Activated T-cell treated with anti-CD3 and anti-CD28 coated beads, Interleukin-2, amount 50 U/mL, for 48 hours (primary cell): ENCODE measurements at places on chromosomes 5 and 9.

DNA sequence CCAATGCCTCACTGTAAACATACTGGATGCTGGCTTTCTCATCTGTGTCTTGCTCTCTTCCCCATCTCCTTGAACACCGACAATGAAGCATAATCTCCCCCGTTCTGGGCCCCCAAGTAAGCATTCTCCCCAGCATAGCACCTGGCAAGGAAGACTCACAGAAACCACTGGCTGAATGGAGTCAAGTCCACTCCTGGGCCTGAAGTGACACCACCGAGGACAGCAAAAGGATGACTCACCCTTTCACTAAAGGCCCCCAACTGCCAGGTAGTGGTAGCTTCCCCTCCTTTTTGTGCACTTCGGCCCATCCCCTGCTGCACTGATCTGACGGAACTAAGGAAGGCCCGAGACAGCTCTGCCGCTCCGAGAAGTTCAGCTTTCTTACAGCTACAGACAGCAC is 9.4 kb downstream of the VDAC1 start:
- DNase-seq: no peak

GRCh38 chr5:1299961-1300360 is 5.1 kb upstream of the TERT start:
- DNase-seq: no peak

GRCh38 chr9:72911816-72912215 is 41.0 kb downstream of the ALDH1A1 start:
- DNase-seq: no peak

- DNase-seq: no peak
Observed at GRCh38 chr5:136890431-136891148, 525.2 kb upstream of the TRPC7 start.

DNA sequence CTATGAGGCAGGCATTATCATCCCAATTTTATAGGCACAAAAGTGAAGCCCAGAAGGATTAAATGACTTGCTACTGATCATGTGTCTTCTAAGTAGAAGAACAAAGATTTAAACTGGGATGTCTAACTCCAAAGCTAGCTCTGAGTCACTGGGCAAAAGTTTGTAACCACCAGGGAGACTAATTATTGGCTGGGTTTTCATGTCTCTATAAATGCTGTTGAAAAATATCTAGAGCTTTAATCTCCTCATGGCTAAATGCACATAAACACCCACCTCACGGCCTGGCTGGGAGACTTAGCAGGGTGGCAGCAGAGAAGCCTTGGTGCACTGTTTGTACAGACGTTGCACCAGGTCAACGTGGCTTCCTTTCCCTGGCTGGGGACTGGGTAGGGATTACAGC is 144.6 kb downstream of the MELK start:
- no peak for DNase-seq

- DNase-seq: no peak
Observed at GRCh38 chr9:79962836-79963235, 391.1 kb downstream of the TLE4 start.

GRCh38 chr9:83698976-83699585 is 8.7 kb downstream of the UBQLN1 start:
- no peak for DNase-seq

- no peak for DNase-seq
Observed at GRCh38 chr5:50849554-50849953, 183.1 kb downstream of the PARP8 start.

DNA sequence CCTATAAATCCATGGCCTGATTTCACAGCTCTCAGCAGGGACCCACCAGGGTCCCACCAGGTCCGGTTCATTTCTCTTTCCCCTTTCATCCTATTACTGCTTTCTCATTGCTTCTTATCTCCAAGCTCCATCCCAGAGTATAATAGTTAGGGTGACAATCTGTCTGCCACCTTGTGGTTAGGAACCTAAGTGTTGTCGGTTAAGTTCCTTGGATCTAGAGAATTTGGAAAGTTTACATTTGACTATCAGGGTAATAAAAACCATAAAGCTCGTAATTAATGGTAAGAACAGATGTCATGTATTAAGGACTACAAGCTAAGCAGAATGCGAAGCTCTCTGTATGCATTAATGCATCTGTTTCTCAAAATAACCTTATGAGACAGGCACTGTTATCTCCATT is 259.1 kb downstream of the SH3GL2 start:
- DNase-seq: no peak

DNA sequence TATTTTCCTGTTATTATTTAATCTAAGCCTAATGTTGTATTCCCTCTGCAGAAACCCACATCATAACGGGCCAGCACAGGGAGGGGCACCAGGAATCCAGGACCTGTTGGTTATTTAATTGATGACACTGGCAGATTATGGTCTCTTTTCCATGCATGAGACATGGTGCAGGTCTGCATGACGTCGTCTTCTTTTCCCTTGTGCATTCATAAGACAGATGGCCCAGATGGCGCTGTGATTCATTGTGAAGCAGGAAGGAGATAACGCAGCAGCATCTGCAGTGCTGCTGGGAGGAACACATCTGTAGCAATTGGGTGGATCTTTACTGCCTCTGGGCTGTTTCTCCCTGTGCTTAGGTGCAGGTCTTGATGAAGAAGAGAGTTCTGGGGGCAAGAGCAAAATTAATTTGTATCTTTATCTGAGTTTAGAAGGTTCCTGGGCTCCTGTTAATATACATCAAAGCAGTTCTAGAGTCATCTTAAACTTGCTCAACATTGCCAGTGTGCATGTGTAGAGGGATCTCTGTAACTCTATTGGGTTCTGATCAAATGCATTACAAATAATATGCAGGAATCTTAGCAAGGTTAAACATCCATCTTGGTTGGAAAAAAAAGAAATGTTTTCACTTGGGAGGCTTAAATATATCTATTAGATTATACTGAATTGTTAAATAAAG is 176.1 kb downstream of the PCSK1 start:
- DNase-seq: no peak

DNA sequence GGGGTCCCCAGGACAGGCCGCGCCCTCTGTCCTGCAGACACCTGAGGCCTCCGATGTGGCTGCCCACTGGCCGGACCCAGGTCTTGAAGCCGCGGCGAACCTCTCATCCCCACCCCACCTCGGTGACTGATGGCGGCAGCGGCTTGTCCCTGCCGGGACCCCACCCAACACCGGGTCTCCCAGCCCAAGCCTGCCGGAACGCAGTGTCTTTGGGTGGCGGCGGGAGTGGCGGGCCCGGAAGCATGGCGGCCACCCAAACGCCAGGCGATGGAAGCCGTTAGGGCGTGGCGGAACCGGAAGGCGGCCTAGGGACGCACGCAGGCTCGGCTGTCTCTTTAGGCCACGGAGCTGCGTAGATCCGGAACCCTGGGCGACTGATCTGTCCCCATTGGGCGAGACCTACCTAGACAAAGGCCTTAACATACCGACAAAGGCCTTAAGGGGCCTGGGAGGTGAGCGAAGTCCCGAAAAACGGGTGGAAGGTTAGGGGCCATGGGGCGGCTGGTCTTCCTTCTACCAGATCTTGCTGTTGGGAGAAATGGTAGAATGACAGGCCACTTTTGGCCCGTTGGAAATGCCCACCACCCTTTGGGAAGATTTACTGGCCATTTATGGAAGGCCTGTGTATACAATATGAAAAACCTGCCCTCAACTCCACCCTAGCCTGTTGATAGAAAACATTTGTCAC is 94.6 kb upstream of the SMC2 start:
- no peak for DNase-seq

DNA sequence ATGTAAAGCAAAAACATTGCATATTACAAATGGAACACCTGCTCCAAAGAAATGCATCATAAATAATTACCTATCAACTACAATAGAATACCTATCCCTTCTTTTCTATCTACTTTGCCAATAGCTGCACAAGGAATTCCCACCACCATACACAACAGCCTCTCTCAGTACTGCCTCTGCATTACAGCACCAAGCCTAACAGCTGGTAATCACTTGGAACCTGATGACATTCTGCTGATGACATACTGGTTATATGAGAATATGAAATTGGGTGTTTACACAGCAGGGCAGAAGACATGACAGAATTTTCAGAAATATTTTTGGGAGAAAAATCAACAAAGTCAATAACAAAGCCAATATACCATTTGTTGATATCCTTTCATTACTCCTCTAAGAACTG is 43.2 kb downstream of the PSMB7 start:
- no peak for DNase-seq

DNA sequence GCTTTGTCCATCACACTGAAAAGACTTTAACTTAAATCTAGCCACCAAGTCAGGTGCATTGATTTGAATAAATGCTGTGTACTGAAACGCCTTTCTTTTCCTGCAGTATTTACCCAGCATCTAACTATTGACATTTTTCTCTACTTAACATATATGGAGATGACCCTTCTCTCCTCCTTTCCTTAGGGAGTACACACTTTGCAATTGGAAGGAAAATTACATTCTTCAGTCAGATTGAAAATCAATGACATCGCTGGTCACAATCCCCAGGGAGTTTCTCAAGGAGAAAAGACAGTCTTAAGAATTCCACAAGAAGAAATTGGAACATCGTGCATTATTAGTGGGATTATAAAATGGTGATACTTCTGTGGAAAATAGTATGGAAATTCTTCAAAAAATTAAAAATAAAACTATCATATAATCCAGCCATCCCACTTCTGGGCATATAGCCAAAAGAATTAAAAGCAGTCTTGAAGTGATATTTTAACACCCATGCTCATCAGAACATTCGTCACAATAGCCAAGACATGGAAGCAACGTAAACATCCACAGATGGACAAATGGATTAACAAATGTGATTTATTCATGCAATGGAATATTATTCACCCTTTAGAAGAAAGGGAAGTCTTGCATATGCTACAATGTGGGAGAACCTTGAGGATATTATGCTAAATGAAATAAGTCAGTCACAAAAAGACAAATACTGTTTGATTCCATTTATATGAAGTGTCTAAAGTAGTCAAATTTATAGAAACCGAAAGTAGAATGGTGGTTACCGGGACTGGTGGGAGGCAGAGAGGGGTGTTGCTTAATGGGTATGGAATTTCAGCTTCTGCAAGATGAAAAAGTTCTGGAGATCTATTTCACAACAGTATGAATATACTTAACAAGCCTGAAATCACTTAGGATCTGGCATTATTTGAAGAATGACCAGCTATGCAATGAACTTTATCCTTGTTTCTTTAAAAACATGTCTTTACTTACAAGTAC is 14.3 kb upstream of the FREM1 start:
- DNase-seq: no peak

GRCh38 chr5:126027652-126028051 is 395.6 kb upstream of the GRAMD2B start:
- DNase-seq: no peak

GRCh38 chr5:39473156-39473775 is 48.5 kb upstream of the DAB2 start:
- DNase-seq: no peak

DNA sequence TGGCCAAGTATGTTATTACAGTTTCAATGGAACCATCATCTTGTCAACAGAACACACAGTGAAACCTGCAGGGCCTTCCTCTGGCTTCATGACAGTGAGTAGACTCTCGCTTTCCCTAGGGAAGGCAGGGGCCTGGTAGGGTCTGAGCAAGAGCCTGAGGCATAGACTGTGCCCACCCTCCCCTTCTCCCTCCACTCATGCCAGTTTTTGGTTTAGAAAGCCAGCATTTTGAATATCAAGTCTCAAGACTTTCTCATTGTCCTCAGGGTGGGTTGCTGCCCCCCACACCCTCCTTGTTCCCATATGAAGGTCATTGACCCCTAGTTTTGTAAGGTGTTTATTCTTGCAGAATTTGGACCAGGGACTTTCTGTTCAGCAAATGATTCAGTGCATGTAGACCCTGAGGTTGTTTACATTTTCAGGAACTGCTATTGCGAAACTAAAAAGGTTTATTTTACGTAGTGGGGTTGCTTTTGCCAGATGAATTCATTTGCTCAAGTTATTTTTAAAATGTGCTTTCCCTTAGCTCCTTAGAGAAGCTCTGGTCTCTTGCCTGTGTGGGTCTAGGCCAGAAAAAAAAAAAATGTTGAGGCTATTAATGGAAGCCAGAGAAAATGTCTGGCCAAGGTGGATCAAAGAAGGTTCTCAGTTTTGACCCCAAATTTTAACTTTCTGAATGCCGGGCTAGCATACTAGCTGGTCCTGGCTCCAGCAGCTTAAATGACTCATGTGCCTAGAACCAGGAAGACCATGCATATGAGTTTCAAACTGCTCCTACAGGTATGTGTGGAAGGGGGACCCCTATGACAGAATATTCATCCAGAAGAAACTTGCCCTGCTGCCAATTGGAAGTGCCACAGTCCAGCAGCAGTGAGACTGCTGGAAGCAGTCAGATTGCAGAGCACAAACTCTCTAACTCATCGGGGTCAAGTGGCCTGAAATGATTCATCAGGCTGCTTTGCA is 10.1 kb upstream of the MOB3B start:
- DNase-seq: no peak

GRCh38 chr5:43638546-43638945 is 35.6 kb downstream of the NNT start:
- DNase-seq: no peak

DNA sequence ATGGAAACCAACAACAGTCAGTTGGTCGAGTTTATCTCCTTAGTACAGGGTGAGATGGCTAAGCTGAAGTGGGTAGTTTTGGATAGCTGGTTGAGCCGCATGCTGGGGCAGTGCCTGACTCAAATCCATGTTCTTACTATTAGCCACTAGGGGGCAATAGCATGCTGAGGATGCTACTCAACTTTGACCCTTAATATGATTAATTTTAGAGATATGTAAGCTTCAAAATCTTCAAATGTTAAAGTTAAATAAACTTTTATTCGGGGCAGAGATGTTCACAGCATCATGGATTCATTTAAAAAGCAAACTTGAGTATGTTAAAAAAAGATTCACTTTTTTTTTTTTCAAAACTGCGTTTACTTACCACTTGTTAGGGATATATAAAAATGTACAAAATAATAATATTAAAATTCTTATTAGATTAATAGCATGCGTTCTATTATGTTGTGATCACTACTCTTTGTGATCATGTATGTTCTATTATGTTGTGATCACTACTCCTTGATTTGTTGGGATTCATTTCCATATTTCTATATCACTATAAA is 57.0 kb downstream of the C9orf153 start:
- DNase-seq: no peak

- DNase-seq: no peak
Observed at GRCh38 chr5:103041071-103041676, 78.8 kb downstream of the GIN1 start.
